ENCODE measurements at places on chromosomes 7 and 10.

DNA sequence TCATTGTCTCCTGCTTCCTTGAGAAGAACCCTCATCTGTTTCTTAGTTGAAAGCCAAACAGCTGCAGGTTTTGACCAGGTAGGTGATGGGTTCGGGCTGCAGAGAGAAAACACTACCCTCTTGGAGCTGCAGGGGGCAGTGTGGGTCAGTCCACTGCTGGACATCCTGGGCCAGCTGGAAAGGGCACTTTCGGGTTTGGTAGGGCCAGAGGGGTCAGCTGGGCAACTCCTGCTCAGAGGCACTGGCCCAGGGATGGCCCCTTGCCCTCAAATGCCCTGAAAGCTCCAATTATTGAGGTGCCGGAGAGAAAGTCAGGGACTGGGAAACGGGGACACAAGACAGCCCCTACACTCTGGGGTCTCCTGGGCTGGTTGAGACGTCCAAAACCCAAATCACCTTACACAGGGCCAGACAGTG is 90.7 kb downstream of the MKI67 start:
- peak; percentile 75 for DNase-seq

DNA sequence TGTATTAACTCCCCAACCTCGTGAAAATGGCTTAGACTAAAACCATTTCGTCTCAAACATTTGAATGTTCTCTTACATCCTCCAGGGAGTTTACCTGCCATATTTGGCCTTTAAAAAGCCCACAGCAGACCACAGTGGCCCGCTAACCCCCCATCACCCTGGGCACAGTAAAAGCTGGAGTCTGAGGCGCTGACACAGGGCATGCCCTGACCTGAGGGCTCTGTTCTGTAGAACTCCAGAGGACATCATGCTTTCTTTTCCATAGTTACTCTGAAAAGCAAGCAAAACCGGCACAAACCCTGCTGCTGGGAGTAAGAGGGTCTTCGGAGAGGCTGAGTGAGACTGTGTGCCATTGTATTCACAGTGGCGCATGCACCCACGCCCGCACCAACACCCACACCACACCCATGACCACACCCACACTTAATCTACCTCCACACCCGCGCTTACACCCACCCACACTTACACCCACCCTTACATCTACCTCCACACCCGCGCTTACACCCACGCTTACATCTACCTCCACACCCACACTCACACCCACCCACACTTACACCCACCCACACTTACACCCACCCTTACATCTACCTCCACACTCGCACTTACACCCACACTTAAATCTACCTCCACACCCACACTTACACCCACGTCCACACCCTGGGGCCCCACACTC is 32.1 kb downstream of the LRRC27 start:
- peak; percentile 13 for DNase-seq

DNA sequence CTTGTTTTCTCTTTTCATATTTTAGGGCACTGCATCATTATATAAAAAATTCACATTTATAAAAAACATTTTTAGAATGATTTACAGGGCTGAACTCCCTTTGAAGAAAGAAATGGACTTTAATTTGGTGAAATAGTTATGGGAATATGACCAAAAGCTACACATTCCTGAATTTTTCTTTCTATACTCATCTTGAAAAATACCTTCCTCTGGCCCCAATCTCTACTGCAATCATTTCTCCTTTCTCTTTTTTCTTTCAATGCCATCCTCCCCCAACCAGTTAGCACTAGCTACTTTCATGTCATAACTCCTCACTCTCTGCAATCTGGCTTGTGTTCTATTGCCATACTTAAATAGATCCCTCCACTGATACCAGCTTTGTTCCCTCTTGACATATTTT is 6.2 kb downstream of the WNT8B start:
- DNase-seq = no peak

DNA sequence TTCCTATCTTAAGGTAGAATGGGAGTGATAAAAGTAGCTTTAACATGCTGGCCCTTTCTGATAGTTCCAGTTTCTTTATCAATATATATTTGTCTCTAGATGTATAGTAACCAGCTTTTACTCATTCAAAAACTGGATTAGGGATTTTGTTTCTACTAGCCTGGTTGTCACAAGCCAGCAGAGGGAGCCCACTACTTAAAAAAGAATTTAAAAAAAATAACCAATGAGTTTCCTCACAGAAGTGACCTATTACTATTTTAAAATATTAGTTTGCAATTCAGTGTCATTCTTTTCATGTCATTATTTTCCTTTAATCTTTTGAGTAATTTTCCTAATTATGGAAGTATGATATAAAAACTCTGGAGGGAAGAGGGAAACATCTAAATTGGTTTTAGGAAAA is 142.1 kb downstream of the PHTF2 start:
- peak; percentile 19 for DNase-seq

- peak; percentile 2 for DNase-seq
Observed at GRCh38 chr10:120077707-120078492, 185.4 kb downstream of the SEC23IP start.

- DNase-seq = no peak
Observed at GRCh38 chr7:135970682-135971365, 6.3 kb downstream of the MTPN start.

- no peak for DNase-seq
Observed at GRCh38 chr10:114068054-114068707, 24.5 kb downstream of the ADRB1 start.

DNA sequence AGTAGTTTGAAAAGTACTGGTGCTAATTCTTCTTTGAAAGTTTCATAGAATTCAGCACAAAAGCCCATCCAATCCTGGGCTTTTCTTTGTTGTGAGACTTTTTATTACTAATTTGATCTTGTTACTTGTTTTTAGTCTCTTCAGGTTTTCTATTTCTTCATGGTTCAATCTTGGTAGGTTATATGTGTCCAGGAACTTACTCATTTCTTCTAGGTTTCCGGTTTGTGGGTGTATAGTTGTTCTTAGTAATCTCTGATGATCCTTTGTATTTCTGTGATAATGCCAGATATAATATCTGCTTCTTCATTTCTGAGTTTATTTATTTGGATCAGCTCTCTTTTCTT is 147.5 kb downstream of the RTKN2 start:
- DNase-seq = no peak

DNA sequence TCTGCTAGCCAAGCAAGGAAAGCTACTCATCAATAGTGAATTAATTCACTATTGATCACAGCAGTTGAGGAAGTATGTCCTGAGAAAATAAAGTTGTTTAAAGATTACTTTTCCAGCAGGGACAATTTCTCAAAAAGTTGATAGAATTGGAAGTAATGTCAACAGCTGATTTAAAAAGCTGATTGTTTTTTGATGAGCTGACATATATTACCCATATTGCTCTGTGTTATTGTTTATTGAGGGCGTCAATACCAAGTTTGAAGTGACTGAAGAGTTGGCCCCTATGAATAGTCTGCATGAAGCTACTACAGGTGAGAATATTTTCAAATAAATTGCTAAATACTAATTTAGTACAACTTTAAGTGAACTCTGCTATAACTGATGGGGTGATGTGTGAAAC is 28.0 kb downstream of the ZFAND4 start:
- no peak for DNase-seq

- no peak for DNase-seq
Observed at GRCh38 chr7:80435521-80435920, 76.3 kb downstream of the GNAT3 start.

All from stimulated activated CD4-positive, alpha-beta T cell treated with anti-CD3 and anti-CD28 coated beads, Interleukin-2, amount 100 ng/mL, for 24 hours (primary cell).